ENCODE measurements at places on chromosomes 5 and 9. TPM values are rescaled to one million over a fixed set of nuclear protein-coding genes. Genes with fewer than 3 reads are reported as not detected.

DNA sequence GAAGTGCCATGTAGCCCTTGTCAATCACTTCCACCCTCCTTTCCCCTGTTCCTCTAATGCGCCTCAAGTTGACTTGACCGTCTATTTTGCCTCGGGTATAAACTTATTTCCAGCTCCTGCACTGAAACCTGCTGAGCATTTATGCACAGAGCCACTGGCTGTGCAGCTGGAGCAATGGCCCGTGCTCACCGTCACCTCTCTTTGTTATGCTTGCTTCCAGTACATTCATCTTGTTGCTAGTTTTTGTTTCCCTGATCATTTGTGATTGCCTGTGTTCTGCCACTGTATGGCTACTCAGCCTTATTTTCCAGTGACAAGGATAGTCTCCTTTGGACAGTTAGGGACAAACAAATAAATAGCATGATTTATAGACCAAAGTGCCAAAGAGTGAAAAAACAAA is 183.1 kb upstream of the C9orf72 start:
- DNase-seq, result no peak

NSG2 gene
- 3.1 TPM for total RNA-seq

DNA sequence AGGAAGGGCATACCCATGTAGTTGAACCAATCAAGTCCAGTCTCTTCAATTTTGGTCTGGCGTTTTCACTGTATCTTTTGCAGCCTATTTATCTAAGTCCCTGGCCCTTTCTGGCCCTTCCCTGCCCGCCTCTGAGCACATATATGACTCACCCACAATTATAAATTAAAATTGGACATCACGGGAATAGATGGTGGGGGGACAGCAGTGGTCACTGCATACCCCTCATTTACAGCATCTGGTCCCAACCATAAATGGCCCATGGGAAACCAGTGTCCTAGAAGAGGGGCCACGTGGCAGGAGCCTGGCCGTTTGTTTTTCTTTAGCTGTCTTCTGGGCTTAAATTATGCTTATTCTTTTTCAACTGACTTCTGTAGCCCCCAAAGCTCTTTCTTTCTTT is 69.2 kb downstream of the PDZD2 start:
- DNase-seq, result no peak

GRCh38 chr5:55820488-55820887 is 30.7 kb upstream of the IL31RA start:
- no peak for DNase-seq

GRCh38 chr5:157740229-157740610 is 3.3 kb upstream of the LSM11 start:
- no peak for DNase-seq

SYNPO gene
- total RNA-seq, result 3.9 TPM

DNA sequence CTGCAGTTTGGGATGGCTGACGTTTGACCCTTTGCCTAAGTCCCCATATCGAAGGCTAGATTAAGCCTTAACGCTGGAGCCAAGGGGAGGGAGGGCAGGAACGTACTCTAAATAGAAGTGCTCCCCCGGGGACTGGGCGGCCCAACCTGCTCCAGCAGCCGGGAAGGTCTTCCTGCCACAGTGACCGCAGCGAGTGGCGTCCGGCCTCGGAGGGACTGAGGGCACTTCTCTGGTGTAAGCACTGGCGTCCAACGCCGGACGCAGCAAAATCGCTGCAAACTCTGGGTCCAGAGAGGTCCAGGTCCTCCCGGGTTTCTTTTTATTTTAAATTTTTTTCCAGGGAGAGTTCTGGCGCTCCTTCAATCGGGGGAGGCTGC is 505 bp upstream of the ACER2 start:
- DNase-seq, result no peak

- DNase-seq, result no peak
Measured at GRCh38 chr5:147751156-147751830, 31.2 kb downstream of the JAKMIP2 start.

- DNase-seq, result peak; percentile 44
Measured at GRCh38 chr9:86282979-86283535, 719 bp upstream of the ISCA1 start.

DNA sequence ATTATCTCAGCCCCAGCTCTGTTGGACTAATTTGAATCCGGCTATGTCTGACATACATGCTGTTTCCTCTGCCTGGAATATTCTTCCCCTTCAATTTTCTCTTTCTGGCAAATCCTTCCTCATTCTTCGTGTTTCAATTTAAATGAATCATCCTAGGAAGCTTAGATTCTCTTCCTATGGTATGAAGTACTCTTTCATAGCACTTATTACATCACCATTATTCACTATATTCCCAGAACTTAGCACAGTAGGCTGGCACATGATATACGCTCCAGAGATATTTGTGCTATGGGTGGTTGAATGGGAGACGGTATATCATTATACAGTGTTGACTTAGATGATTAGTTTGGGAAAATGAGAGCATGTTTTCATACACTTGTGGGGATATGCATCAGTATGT is 91.0 kb upstream of the JAK2 start:
- DNase-seq, result no peak

CARTPT gene
- total RNA-seq, result not detected

- no peak for DNase-seq
Measured at GRCh38 chr5:14655146-14655741, 9.3 kb upstream of the OTULIN start.

MARCHF6 gene
- total RNA-seq, result 118 TPM

MLANA gene
- total RNA-seq, result 6.5 TPM

GADD45G gene
- total RNA-seq, result 8.3 TPM

- peak; percentile 44 for DNase-seq
Measured at GRCh38 chr5:19903611-19904010, 84.4 kb downstream of the CDH18 start.

DNA sequence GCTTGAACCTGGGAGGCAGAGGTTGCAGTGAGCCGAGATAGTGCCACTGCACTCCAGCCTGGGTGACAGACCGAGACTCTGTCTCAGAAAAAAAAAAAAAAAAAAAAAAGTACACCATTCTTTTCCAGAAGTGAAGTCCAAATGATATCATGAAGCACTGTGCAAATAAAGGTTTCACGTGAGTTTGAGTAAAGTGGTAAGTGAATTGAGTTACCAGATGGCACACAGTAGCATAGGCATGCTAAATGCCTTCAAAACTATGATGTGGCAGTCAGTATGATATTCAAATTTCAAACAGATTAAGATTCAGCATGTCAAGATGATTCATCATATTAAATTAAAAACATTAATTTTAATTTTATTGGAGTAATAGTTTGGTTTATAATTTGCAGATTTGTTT is 195.2 kb downstream of the TAF11L14 start:
- no peak for DNase-seq

DNA sequence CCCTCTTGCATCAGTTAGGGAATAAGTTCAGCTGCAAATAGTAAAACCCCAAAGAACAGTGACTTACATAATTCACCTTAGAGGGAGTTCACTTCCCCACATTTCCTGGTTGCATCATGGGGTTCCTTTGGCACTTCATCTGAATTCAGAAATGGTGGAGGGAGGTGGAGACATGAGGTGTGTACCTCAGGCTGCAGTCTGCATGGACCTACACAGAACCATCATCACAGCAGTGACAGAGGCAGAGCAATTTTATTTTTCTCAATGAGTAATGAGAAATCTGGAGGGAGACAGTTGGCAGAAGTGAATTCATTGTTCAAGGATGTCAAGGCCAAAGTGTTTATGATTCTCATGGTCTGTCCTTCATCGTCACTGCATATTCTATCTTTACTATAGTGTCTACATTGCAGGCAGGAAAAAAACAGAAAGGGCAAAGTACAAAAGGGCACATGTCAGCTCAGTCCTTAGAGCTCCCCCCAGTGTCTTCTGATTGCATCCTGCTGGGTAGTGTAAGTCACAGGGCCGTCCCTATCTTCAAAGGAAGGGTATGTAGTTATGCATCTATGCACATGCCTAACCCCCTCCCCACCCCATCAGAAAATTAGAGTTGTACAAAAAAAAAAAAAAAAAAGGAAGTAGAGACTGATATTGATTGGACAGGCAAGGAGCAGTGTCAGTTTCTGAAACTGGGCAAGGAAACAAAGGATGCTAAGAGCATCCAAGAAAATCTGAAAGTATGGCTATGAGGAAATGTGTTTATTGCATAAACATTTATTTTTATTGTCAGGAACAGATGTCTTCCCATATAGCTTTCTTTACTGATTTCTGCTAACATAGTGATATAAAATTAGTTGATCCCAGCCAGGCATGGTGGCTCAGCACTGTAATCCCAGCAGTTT is 132.7 kb upstream of the APC start:
- peak; percentile 59 for DNase-seq

NDUFB6 gene
- total RNA-seq, result 29.7 TPM

ELAVL2 gene
- 3.2 TPM for total RNA-seq

GRIN3A gene
- total RNA-seq, result 0.49 TPM

GRCh38 chr9:95506678-95507463 is 9.9 kb downstream of the PTCH1 start:
- DNase-seq, result peak; percentile 88

PPP3R2 gene
- total RNA-seq, result not detected

- DNase-seq, result peak; percentile 76
Measured at GRCh38 chr5:150410524-150411244, 2.0 kb downstream of the CD74 start.

SPINK7 gene
- 0.59 TPM for total RNA-seq

DNA sequence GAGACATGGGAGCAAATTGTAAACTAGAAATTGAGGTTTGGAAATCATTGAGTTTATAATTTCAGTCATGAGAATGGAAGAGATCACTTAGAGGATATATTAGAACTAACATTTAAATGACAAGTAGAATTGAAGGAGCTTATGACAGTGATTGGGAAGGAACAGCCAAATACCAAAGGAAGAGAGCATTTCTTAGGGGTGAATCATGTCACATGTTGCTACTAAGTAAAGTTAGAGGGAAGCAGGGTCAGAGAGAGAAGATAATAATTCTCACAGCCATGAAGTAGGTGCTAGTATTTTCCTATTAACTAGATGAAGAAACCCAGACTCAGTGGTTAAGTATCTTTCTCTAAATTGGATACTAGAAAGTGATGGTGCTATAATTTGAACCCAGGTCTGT is 59.3 kb downstream of the COMMD10 start:
- DNase-seq, result no peak

DNA sequence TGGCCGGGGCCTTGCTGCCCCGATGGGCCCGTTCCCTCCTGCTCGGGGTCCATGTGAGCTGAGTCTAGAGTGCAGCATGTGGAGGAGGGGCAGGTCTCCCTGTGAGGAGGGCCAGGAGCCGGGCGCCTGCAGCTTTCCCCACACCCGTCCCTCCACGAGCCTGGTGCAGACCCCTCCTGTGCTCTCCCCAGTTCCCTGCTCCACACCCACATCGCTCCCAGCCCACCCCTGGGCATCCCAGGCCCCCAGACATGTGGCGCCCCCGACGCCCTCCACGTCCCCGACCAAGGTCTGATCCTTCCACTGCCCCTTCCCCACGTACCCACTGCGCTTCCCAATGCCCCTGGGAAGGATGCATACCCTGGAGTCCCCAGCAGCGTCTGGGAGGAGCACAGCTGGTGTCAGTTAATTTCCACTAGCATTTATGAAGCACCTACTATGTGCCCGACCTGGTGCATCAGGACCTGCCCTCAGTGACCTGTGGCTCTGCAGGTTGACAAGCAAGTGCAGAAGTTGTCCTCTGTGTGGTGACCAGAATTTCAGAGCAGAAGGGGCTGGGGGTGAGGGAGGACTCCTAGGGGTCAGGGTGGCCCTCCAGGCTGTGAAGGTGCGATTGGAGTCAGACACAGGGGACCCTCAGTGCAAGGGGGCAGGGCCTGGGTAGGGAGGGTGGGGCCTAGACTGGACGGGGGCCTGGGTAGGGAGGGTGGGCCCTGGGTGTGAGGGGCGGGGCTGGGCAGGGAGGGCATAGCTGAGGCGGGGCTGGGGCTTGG is 10.8 kb upstream of the SLC6A18 start:
- DNase-seq, result no peak

- DNase-seq, result no peak
Measured at GRCh38 chr5:1706021-1706420, 93.6 kb downstream of the MRPL36 start.

DNA sequence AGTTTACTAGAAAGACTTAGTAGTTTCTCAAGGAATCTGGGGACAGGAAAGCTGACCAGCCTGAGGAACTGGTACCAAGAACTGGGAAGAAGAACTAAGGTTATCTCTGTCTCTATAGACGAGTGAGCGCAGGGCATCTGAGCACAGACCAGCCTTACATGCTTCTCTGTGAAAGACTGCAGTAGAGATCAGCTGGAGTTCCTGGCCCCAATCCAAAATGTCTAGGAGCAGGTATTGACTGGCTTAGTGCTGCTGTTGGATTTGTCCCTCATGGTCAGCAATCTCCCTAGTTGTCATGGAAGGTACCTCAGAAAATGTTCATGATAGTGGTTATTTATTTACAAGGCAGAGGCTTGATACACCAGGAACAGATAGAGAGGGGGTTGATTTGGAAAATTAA is 13.3 kb downstream of the NUP214 start:
- no peak for DNase-seq

GRCh38 chr9:22415941-22416691 is 30.5 kb upstream of the DMRTA1 start:
- DNase-seq, result no peak

MAP3K1 gene
- total RNA-seq, result 44.2 TPM

DMRTA1 gene
- 0.79 TPM for total RNA-seq

GRCh38 chr9:97928986-97929604 is 6.8 kb upstream of the TRMO start:
- no peak for DNase-seq

- no peak for DNase-seq
Measured at GRCh38 chr5:179268399-179268952, 76.8 kb downstream of the ADAMTS2 start.

DNA sequence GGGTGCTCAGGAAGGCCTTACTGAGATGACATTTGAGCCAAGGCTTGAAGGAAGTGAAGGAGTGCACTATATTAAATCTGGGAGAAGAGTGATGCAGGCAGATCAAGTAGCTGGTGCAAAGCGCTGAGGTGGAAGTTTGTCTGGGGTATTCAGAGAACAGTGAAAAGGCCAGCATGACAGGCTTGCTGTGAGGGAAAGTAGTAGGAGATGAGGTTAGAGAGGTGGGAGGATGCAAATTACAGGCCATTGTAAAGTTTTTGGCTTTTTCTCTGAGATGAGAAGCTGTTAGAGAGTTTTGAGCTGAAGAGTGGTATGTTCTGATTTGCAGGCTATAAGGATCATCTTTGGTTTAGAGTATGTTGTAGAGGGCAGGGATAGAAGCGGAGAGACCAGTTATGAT is 80.8 kb upstream of the GRHPR start:
- DNase-seq, result no peak

DNA sequence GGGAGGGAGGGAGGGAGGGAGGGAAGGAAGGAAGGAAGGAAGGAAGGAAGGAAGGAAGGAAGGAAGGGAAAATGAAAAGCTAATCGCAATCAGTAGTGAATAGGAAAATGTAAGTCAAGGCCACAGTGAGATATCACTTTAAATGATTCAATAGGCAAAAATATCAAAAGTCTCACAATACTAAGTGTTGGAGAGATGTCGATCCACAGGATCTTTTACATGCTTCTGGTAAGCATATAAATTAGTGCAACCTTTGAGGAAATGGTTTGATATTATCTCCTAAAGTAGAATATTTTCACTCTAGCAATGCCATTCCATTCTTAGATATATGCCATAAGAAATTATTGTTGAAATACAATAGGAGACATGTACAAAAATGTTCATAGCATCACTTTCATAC is 58.4 kb downstream of the FRMD3 start:
- no peak for DNase-seq

GRCh38 chr5:124871303-124871702 is 124.9 kb upstream of the ZNF608 start:
- DNase-seq, result no peak

NR5A1 gene
- not detected for total RNA-seq

GRCh38 chr5:111488353-111488752 is 24.0 kb downstream of the STARD4 start:
- DNase-seq, result no peak

All from skin of body (tissue), 3 donors.